ENCODE measurements at places on chromosomes 3 and 15.

- peak; percentile 53 for DNase-seq
Measured at GRCh38 chr3:99872923-99873254, 55.2 kb downstream of the CMSS1 start.

DNA sequence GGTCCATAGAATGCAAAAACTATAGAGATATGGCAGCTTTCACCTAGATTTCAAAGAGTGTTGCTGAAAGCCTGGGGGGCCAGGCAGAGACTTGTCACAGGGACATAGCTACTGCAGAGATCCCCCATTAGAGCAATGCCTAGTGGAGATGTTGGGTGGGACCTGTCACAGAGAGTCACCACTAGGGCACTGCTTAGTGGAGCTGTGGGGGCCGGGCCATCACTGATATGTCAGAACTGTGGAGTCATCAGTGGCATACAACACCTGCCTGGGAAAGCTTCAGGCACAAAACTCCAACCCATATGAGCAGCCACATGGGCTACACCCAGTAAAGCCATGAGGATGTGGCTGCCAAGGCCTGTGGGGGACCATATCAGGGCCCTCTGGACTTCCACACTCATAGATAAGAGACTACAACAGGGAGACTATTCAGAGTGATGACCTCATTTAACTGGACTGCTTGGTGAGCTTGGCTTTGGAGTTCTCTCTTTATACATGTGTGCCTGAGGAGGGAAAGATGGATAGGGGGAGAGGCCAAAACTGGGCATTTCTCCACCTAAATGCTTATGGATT, 176.3 kb downstream of the ZNF621 start:
- no peak for DNase-seq

DNA sequence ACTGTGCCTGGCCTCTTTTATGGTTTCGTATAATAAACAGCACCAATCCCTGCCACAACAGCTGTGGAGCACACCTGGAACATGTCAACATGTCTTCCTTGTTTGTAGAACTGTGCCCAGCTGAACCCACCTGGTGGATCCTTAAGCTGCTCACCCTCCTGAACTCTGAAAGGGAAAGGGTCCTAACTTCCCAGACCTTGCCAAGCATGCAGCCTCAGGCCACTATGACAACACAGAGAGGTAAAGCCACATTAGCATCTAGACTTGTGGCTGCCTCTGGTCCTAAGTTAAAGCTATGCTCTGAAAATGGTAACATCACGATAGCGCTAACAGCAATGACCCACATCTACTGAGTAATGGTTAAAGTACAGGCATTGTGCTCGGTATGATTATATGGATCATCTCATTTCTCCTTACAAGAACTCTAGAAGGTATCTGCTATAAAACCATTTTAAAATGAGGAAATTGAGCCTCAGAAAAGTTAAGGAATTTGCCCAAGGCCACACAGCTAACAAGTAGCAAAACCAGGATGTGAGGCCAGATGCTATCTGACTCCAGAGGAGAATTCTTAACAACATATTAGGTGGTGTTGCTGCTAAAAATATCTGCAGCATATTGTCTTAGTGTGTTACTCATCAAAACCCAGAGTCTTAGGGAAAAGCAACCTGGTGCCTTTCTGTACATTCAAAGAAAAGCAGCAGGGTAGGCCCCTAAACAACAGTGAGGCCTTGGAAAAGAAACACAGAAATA, 23.1 kb upstream of the HERC1 start:
- DNase-seq: peak; percentile 77

- DNase-seq: no peak
Measured at GRCh38 chr15:65969865-65970816, 100.8 kb downstream of the RAB11A start.

DNA sequence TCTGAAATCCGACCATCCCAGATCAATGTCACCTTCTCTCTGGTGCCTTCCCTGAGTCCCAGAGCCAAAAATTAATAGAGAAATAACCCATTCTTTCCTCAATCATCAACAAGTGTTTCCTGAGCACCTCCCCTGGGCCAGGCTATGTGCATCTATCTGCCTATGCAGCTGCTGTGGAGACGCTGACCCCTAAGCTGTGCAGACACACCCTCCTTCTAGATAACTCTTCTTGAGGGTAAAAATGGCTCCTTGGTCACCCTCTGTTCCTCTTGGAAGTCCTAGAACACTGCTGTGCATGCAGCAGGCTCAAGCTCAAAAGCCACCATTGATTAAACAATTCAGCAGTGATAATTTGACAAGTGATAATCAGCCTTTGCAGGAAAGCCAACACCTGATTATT, 18.4 kb downstream of the CA12 start:
- DNase-seq: no peak

DNA sequence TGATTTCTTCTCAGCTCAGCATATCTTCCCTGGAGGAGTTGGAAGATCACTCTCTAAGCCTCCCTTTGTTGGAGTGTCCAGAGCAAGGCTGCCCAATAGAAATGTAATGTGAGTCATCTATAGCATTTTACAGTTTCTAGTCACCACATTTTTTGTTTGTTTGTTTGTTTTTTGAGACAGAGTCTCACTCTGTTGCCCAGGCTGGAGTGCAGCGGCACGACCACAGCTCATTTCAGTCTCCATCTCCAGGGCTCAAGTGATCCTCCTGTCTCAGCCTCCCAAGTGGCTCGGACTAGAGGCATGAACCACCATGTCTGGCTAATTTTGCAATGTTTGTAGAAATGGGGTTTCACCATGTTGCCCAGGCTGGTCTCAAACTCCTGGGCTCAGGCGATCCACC, 21.3 kb downstream of the KLHL6 start:
- DNase-seq: no peak

DNA sequence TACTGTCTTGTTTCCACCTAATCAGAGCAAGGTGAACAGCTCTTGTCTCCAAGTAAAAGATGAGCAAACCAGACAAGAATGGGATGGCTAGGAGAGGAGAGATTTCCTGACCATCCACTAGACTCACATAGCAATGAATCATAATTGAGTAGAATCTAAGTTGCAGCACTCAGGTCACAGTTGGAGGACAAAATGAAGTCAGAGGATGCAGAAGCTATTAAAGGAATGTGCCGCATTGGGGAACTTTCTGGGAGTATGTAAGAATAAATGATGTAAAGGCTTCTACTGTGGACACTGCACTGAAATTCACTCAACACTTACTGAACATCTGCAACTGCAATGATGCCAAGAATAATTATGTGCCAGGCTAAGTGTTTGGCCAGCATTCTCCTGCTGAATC, 217.4 kb upstream of the WNT5A start:
- peak; percentile 84 for DNase-seq

DNA sequence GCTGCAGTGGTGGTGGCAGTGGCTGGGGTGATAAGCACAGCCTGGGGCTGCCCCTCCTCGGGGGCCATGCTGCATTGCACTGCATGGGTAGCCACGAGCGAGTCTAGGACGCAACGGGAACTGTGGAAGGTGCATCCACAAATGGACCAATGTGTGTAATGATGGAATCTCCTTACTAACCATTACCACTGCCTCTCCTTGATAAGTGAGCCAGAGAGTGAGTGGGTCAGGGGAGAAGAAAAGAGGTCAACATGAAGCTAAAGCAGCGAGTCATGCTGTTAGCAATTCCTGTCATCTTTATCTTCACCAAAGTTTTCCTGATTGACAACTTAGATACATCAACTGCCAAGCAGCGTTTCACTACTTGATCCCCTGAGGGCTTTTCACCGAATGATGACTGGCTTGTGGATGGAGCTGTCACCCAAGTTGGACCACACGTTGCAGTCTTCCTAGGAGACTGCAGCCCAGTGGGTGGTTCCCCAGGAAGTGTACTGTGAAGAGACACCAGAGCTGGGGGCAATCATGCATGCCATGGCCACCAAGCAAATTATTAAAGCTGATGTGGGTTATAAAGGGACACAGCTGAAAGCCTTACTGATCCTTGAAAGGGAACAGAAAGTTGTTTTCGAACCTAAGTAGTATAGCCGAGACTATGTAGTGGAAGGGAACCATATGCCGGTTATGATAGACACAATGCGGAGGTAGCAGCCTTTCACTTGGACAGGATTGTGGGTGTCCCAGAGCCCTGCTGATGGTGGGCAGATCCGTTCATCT, 20.6 kb downstream of the SAMD7 start:
- no peak for DNase-seq

DNA sequence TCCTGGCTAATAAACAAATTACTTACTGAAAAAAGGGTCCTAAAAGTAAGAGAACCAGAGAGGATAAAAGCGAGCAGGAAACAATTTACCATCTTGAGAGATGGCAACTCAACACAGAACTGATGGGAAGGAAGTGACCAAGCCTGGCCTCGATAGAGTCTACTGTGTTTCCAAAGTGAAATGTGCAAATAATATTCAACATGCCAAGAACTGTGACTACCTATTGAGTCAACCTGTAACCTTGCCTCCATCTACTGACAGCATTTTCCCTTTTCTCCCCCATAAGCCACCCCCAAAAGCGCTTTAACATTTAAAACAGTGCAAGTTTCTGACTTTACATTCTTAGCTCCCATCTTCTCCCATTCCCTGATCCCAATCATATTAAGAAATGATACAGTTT, 75.4 kb upstream of the PSMD6 start:
- DNase-seq: no peak

DNA sequence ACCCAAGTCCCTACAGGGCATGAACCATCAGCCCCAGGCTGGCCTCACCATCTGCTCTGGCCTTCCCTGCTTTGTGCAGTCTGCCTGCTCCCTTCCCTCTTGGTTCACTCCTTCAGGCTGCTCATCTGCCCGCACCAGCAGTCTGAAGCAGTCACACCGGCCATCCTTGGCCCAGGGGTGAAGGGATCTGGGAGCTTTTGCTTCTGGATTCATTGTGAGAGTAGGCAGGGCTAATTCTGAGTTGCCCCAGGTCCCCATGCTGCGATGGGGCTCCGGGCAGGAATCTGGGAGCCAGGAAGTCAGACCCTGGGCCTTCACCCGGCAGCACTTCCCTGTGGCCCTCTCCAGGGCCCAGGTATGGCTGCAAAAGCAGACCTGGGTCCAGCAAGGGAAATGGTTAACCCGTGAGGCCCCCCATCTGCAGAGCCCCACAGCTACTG, 99.7 kb downstream of the VGLL4 start:
- no peak for DNase-seq

GRCh38 chr3:5020242-5020722, 41.0 kb downstream of the BHLHE40 start:
- DNase-seq: no peak

DNA sequence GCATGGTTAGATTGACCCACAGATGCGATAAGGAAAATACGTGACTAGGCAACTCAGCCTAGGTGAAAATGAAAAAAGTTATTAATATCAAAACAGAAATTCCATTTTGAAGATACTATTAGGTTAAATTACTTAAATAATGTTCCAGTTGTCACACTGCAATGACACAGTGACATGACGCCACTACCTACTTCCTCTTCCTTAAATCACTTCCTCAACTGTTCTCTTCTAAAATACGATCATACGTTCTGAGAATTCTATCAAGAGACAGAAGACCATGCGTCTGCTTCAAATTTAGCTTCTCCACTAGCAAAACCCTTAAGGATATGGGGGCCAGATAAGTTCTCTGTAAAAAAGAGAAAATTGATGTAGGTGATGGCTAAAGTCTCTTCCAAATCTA, 18.2 kb downstream of the CMTM6 start:
- DNase-seq: no peak

DNA sequence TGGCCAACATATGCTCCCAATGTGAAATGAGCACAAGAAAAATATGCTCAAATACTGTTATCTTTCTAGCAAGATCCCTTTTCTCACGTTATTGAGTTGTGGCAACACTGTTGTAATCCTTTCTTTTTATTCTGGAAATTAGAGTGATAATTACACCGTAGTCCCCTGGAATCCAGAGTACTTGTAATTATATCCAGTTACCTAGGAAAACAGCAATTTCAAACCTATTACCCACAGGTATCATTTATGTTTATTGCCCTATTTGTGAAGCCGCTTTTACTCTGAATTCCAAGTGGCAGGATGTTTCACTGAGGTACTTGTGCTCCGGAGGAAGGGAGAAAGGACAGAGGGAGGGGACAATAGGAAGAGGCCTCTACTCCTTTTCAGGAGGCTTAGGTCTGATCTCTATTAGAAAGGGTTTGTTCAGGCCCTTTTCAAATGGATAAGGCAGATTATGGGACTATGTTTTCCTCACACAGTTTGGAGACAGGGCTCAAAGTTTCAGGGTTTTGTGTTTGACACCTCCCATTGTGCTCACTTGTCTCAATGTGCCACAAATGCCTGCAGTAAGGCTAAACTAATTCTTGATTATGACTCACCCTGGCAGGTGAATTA, 646.6 kb downstream of the TUSC7 start:
- no peak for DNase-seq

DNA sequence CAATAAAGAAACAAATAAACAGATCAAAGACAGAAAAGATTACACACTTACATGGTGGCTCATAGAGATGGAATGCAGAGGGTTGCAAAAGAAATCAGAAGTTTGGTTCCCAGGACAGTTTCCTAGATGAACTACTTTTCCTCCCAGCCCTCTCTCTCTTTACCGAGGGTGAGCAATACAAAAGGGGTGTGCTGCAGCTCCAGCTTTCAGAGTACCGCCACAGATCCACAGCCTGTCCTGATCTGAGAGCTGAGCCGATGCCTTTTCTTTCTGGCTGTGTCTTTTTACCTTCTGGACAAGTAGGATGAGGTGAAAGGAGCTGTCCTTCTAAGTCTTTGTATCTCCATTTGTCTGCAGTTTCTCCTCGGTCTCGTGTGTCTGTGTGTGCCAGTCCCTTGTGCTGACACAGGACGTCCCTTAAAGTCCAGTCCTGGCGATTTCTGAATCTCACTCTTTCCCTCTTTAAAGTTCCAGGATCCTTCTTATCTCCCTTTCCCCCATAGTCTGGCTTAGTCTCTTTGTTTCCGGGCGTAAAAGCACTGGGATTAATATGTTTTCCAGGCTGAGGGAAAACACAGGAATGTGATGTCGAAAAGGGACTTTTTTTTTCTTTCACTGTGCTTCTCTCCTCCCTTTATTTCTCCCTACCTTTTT, 540 bp downstream of the CCDC80 start:
- peak; percentile 82 for DNase-seq

GRCh38 chr3:184261270-184261853, at the start of gene CAMK2N2:
CAMK2N2 (minus strand) TSS chr3:184261553; CDS start chr3:184261285, 268 bp downstream.
- DNase-seq: peak; percentile 39

DNA sequence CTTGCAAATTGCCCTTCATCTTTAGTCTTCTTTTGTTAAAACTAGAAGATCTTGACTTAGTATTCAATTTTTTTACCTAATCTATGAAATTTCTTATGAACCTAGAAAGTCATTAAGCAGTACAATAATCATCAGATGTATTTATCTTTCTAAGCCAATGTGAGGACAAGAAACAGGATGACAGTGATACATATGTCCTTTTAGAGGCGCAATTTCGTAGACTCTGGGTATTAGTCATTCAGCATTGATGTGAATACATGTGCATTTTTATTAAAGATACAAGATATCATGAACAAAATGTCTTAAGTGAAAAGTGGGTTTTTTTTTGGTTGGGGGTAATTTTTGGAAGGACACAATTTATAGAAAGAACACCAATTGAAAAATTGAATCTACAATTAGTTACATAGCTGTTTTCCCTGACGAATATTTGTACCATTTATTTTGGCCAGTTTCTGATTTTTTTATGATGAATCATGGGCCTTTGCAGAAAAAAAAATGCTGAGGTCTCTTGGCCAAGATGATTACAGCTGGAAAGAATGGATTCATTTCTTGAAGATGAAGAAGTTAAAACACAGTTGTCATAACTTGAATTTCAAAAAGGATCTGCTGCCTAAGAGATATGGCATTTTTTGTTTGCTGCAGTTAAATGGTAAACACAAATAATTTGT, 48.9 kb upstream of the AGTR1 start:
- peak; percentile 87 for DNase-seq

GRCh38 chr3:93906245-93906644, 67.5 kb downstream of the PROS1 start:
- no peak for DNase-seq

- no peak for DNase-seq
Measured at GRCh38 chr15:98506711-98507110, 141.6 kb upstream of the IGF1R start.

Data from fibroblast of skin of right biceps (primary cell).